Naive thymus-derived CD4-positive, alpha-beta T cell (primary cell): ENCODE measurements at places on chromosomes 2 and 18. TPM values are rescaled to one million over a fixed set of nuclear protein-coding genes. Genes with fewer than 3 reads are reported as not detected.

The HOXD8 gene
- not detected for polyA plus RNA-seq

The CDK15 gene
- polyA plus RNA-seq = not detected

The DLGAP1 gene
- polyA plus RNA-seq = not detected

The ALPG gene
- polyA plus RNA-seq = not detected

The RIT2 gene
- not detected for polyA plus RNA-seq

The ZNF512 gene
- 43.4 TPM for polyA plus RNA-seq

The CRACDL gene
- polyA plus RNA-seq = 0.51 TPM

The PRKAG3 gene
- not detected for polyA plus RNA-seq

The PLCL1 gene
- polyA plus RNA-seq = 13.1 TPM

The TUBA4B gene
- polyA plus RNA-seq = not detected

The IL36A gene
- 1.5 TPM for polyA plus RNA-seq

The ZNF804A gene
- not detected for polyA plus RNA-seq

The IL36RN gene
- polyA plus RNA-seq = not detected

The PDCD1 gene
- polyA plus RNA-seq = 0.85 TPM

The EPHA4 gene
- polyA plus RNA-seq = 8.3 TPM

The TXNL1 gene
- polyA plus RNA-seq = 52.3 TPM

The CD207 gene
- not detected for polyA plus RNA-seq

The SAG gene
- not detected for polyA plus RNA-seq

The ANKRD62 gene
- polyA plus RNA-seq = not detected

The TEX44 gene
- polyA plus RNA-seq = not detected

The SPATA3 gene
- not detected for polyA plus RNA-seq

The HOXD13 gene
- polyA plus RNA-seq = not detected

The CXCR2 gene
- not detected for polyA plus RNA-seq

The SH3BP4 gene
- polyA plus RNA-seq = not detected

The LCT gene
- not detected for polyA plus RNA-seq

The ADGRF3 gene
- polyA plus RNA-seq = 0.47 TPM

The ASB18 gene
- not detected for polyA plus RNA-seq

The SIX2 gene
- polyA plus RNA-seq = not detected

The IGFBP5 gene
- not detected for polyA plus RNA-seq

The LOXHD1 gene
- not detected for polyA plus RNA-seq

The NOL4 gene
- not detected for polyA plus RNA-seq

The SNTG2 gene
- polyA plus RNA-seq = not detected

The DCC gene
- polyA plus RNA-seq = not detected

The RFX8 gene
- polyA plus RNA-seq = not detected

The IL1RN gene
- not detected for polyA plus RNA-seq

The SETBP1 gene
- polyA plus RNA-seq = not detected

The LIMS3 gene
- polyA plus RNA-seq = 1.8 TPM

The MC4R gene
- polyA plus RNA-seq = not detected
